ENCODE measurements at places on chromosomes 6 and 20.

GRCh38 chr6:28907394-28907793, 16.4 kb downstream of the TRIM27 start:
- DNase-seq: no peak

DNA sequence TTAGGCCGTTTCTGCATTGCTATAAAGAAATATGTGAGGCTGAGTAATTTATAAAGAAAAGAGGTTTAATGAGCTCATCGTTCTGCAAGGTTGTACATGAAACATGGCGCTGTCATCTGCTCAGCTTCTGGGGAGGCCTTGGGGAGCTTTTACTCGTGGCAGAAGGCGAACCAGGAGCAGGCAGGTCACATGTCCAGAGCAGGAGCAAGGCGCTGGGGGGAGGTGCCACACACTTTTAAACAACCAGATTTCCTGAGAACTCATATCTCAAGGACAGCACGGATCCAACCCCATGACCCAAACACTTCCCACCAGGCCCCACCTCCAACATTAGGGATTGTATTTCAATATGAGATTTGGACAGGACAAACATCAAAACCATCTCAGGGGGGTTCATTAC, 6.4 kb upstream of the SLC13A3 start:
- DNase-seq: no peak

DNA sequence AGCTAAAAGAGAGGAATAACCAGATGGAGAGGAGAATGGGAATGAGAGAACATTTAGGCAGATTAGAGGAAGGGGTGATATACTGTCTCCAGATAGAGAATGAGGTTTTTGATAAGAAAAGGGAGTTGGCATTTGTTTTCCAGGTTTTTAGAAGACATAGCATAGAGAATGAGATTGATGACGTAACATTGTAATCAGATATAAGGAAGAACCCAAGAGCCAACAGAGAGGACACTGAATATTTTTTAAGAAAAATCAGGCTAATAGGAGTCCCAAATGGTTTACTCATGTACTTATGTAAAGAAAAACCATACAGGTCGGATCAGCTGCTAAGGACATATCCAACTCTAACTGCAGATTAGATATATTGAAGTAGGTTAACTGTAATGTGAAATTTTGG, 112.9 kb downstream of the TBC1D7 start:
- DNase-seq: no peak

GRCh38 chr6:89542081-89542857, 96.3 kb downstream of the LYRM2 start:
- DNase-seq: no peak

DNA sequence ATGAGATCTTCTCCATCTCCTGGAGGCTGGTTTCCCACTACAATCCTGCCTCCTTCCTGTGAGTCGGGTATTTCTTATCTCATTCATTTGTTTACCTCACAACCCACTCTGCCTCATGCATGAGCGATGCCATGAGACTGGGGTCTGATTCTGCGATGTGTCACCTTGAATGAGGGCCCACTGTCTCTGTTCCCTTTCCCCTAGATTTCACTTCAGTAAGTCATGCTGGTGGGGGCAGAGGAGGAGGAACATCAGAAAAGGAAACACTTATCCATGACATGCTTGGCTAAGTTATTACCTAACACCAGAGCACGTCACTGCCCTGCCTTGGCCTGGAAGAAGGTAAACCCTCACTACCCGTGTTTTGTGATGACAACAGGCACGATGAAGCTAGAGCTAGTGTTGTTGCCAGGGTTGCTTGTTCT, 337.4 kb upstream of the PRDM1 start:
- DNase-seq: no peak

DNA sequence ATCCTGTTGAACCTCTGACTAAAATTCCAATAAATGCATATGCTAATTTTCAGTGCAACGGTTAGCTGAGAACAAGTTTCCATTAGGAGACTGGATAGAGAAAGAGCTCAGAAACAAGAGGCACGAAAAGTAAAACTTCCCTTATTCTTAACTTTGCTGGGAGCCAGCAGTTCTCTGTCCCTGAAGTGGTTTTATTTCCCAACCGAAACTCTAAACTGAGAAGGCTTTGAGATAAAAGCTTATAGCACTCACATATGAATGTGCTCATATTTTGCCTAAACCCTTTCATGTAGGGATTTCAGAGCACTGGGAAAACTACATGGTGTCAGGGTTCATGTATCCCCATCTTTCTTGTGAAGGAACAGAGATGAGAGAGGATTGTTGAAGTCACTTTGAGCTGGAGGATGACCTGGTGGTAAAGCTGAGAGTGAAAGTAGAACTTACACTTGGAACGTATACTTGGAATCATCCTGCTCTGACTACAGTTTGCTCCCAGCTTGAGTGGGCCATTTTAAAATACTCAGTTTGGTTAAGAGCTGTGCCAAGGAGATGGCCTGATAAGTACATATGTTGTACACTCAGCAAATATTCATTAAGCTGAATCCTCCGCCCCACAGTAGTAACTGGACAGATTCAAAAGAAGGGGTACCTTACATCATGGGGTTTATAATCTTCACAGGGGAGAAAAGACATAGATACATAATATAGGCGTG, 324.2 kb upstream of the CNR1 start:
- no peak for DNase-seq

- DNase-seq: no peak
Observed at GRCh38 chr6:22108199-22108598, 188.6 kb downstream of the PRL start.

GRCh38 chr6:7529141-7529540, 12.3 kb upstream of the DSP start:
- no peak for DNase-seq

DNA sequence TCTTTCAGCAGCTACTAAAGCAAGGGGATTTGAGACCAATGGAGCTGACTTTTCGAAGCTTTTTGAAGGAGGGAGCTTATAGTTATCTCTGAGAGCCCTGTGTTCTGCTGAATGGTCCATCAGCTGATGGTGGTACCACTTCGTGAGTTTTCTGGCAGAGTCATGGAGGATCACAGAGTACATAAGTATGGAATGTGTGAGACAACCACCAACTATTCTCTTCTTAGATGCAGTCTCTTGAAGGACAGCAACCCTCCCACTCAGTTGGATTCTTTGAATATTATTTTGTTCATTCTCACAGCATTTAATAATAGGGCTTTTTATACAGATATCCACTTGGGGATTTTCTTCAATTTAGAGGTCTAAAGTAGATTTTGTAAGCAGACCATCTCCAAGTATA, 75.3 kb downstream of the ELOVL2 start:
- DNase-seq: no peak

DNA sequence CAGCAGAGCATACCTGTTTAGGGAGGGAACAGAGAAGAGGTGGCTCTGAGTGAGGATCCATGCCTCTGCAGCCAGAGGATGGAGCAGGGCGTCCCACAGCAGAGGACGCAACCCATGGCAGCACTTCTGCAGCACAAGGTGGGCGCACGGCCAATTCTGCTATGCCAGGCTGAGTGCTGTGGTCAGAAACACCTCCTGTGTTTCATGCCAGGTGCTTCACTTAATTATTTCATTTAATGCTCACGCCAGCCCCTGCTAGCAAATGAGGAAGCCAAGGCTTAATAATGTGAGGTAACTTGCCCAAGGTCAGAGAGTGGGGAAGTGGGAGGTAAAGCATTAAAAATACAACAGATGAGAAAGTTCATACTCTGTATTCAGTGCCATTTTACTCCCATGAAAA, 68.5 kb upstream of the PTGIS start:
- no peak for DNase-seq

DNA sequence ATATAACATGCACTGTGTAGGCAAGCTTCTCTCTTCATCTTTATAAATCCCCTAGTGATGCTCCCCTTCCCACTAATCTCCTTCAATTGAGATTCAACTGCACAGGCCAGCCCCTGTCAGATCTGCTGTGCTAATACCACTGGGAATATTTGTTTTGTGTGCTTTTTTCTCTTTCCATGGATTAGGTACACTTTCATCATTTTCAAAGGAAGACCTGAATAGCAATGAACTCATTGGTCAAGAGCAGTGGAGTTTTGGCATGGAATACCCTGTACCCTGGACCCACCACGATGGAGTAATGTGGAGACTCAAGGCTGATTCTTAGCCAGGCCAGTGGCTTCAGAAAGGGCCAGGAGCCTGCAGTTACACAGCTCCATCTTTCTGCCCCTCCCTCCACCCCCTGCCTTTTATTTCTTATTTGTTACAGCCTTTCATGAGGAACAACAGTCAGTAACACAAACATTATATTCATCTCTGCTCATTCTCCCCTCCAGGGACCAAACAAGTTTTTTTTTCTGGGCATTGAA, 75.4 kb upstream of the KCNG1 start:
- no peak for DNase-seq

DNA sequence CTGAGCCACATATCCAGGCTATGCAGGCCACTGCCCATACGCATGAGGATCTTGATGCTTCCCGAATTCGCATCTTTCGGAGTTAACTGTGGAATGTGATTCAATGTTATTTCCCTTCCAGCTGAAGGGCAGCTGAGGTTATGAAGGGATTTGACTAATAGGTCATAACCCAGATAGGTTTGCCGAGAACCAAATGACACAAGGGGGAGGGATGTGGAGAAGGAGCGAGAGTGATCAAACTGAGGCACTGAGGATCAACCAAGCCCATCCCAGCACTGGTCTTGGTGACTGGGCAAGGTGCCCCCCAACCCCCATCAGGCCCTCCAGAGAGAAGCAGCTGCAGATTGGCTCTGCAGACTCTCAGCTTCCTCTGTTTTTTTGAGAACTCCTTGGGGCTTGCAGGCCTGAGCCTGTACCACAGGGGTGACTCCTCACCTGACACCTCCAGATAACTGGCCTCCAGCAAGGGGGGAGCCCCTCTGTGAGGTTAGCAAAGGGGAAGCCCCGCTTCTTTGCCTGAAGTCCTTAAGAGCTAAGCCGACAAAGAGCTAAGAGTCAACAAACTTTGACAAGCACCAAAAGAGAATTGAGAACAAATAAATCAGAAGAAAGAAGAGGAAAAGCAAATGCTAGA, 185.9 kb downstream of the PDE7B start:
- DNase-seq: no peak

GRCh38 chr6:4280031-4280430, 144.7 kb upstream of the ECI2 start:
- DNase-seq: no peak

DNA sequence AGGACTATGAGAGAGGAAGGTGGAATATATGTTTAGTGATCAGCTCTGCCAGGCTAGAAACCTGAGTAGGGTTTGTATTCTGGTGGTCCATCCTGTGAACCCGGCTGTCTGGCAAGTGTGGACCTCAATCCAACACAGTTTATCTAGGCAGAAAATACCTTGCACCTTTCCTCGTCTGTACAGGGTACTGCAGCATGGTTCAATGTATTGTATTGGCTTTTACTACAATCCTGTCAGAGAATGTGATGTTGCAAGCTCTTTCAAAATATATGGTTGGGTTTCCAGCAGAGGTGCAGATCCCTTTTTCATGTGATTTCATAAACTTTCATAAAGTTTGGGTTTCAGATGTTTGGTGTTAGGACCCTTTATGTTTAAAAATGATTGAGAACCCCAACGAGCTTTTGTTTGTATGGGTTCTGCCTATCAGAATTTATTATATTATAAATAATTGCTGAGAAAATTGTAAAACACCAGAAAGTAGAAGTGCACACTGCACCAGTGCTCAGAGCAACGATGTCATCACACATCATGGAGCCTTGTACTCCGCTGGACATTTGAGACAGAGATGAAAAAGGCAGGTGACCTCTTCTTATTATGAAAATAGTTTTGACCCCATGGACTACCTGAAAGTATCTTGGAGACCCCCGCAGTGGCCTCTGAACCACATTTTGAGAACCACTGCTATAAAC, 106.6 kb downstream of the RTN4IP1 start:
- DNase-seq: no peak

GRCh38 chr6:4606821-4607704, 169.1 kb upstream of the CDYL start:
- no peak for DNase-seq

- no peak for DNase-seq
Observed at GRCh38 chr20:23021541-23021940, 13.6 kb upstream of the SSTR4 start.

DNA sequence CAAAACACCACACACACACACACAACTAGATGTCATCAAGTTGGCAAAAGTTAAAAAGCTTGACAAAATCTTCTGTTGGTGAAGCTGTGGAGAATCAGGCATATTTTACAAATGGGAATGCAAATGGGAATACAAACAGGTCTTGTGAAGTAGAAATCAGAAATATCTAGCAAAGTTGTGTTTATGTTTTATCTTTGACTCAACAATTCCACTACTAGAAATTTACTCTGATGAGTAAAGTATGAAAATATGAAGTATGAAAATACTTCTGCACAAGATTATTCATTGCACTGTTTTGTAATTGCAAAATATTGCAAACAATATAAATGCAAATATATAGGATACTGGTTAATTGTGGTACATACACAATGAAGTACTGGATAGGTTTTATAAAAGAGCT, 1166.0 kb upstream of the GJE1 start:
- DNase-seq: no peak

DNA sequence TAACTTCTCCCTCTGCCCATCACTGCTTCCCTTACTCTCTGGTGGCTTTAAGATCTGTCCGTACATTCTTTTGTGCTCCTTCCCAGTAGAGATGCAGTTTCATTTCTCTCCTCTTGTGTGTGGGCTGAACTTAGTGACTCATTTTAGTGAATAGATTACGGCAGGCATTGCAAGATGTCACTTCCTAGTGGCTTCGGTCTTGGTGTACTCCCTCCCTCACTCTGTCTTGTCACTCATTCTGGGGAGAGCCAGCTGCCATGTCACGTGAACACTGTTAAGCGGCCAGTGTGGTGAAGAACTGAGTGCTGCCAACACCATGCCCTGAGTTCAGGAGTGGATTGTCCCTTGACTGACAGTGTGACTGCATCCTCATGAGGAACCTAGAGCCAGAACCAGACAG, 115.9 kb downstream of the OTOR start:
- no peak for DNase-seq

- no peak for DNase-seq
Observed at GRCh38 chr6:20699402-20699801, 165.1 kb downstream of the CDKAL1 start.

DNA sequence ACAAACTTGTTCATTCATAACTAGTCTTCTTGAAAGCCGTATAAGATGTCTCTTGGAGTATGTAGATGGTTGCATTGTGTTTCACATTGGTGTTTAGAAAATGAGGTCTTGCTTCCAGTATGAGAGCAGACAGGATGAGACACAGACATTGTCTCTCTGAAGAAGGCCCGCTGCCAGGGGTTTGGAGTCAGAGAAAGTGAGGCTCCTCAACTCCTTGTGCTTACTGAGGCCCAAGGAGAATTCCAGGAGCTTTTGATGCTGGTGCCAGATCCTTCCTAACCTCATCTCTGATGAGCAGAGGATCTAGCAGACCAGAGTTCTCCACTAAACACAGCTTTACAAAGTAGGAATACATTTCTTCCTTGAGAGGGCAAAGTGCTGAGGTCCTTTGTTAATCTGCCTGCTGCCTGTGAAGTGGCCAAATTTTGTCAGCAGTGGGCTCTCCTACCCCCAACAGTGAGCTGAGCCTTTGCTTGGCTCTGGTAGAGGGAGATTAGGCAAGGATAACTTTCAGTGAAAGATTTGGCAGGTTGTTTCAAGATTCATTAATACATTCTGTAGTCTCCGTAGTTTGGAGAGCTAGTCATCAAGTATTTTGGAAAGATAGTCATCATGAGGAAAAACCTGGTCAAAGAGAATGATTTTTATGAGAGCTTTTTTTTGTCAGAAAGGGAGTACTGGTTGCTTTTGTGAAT, 9.7 kb downstream of the MAPRE1 start:
- DNase-seq: no peak

Measured in HuH-7 (cell line).